PC-3 (cell line): ENCODE measurements at places on chromosomes 3 and 15.

DNA sequence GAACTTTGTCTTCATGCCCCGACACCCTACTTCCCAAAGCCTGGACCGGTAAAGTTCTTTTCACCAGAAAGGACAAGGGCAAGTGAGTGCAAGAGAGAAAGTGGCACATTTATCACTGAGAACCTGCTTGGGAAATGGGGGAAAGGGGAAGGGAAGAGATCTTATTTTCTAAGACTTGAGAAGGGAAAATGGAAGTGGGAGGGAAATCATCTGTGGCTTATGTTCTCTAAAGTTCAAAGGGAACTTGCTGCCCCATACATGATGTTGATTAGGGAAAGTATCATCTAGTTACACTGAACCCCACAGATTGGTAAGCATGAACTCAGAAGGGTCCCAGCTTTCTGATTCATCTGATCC is 199.5 kb upstream of the LPP start:
- no peak for DNase-seq

DNA sequence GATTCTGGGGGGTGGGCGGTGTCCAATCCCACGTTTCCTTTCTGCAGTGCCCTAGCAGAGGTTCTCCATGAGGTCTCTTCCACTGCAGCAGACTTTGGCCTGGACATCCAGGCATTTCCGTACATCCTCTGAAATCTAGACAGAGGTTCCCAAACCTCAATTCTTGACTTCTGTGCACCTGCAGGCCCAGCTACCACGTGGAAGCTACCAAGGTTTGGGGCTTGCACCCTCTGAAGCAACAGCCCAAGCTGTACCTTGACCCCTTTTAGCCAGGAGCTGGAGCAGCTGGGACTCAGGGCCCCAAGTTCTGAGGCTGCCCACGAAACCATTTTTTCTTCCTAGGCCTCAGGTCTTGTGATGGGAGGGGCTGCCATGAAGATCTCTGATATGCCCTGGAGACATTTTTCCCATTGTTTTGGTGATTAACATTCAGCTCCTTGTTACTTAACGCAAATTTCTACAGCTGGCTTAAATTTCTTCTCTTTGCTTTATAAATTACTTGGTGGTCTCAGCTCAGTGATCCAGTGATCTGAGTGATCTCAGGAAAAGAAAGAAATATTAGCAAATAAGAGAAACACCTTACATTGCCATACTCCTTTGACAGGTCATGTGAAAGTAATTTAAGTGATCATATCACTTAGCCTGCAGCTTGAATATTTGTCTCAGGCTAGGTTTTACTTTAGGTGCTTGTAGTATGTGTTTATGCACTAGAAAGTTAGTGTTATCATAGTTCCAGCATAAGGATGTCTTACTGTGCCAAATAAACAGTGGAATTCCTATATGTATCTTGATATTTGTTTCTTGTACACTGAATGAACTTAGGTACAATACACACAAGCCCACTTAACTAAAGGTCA is 3.0 kb downstream of the SNAP23 start:
- no peak for DNase-seq

GRCh38 chr15:69482686-69483256 is 30.2 kb downstream of the RPLP1 start:
- DNase-seq: peak; percentile 54

DNA sequence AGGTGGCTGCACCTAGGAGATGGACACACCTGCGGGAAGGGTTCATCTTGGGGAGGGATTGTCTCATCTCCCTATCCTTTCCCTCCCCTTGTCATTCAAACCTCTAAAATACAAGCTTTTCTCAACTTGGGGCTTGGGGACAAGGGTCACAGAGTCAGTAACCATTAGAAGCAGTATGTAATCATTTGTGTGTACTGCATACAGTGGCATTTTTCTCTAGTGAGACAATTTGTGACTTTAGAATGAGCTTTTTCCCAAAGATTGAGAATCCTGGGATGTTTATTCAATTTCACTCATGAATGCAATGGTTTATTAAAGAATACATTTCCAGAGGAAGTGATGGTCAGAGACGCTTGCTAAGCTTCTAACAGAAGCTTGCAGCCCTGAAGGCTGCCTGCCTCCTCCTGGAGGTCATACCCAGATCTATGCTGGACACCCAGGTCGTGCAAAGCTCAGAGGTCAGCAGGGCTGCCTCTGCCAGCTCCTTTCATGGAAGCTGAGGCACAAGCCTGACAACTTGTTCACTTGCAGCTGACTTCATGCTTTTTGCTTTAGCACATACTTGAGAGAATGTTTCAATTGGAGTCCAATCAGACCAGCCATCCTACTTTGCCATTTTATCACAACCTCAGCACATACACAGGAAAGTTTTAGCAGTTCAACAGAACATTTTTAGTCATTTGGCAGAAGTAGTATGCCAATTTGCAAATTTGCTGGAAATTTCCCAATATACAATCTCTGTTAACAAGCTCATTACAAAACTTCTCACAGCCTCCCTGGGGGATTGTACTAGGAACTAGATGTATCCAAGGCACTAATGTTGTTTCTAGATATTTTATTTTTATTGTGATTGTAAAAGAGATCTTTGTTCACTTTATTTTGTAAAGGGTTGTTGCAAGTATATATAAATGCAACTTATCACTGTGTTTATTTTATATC is 25.6 kb upstream of the ALDH1L1 start:
- DNase-seq: no peak

GRCh38 chr3:15578289-15578867 is 23.0 kb downstream of the HACL1 start:
- no peak for DNase-seq

GRCh38 chr3:99818818-99819217 is 1.2 kb downstream of the CMSS1 start:
- peak; percentile 16 for DNase-seq

DNA sequence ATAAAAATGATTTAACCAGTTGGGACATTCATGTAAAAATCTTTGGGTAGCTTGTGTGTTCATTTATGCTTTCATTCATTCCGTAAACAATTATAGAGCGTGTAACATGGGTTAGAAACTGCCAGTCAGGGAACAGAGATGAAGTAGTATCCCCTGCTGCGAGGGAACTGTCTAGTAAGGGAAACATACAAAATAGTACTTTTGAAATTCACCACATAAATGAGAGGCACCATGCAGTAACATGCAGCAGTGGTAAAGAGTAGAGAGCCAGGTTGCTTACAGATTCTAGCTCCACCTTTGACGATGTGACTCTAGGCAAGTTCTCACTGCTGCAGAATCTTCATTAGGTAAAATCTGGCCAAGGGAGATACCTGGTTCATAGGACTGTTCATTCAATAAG is 938 bp downstream of the DZIP3 start:
- DNase-seq: no peak

- DNase-seq: no peak
These were observed 1.2 kb upstream of the FAH start for GRCh38 chr15:80151576-80151975.

DNA sequence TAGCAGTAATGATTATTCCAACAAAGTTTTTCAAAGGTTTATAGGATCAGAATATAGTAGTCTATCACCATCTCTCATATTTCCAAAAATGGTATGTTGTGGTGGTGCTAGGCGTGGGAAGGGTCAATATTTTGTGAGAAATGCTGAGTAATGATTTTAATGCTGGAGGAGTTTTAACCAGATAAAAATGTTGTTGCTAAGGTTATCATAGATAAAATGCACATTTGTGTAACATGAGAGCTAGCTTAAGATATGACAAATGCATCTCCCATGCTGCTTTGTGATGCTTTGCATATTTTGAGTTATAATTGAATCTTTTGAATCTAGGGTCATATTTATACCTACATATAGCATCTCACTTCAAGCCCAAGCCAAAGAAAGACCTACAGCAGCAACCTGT is 103.9 kb upstream of the ROBO1 start:
- peak; percentile 47 for DNase-seq

DNA sequence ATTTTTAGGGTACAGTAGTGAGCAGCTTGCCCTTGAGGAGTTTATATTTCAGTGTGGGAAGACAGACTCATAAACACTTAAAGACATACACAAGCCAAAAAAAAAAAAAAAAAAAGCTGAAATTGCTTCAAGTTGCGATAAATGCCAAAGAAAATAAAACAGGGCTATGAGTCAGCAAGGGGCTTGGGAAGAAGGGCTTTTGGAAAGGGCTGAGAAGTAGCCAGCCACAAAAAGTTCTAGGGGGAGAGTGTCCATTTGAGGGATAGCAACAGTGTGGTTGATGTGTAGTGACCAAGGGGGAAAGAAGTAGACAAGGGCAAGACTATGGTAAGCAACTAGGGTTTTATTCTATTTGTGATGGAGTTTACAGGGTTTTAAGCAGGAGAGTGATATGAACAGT is 185.5 kb downstream of the ADAMTS9 start:
- no peak for DNase-seq
